ENCODE measurements at places on chromosomes 6 and 20. TPM values are rescaled to one million over a fixed set of nuclear protein-coding genes. Genes with fewer than 3 reads are reported as not detected.

Gene TRIM31
- not detected for total RNA-seq

DNA sequence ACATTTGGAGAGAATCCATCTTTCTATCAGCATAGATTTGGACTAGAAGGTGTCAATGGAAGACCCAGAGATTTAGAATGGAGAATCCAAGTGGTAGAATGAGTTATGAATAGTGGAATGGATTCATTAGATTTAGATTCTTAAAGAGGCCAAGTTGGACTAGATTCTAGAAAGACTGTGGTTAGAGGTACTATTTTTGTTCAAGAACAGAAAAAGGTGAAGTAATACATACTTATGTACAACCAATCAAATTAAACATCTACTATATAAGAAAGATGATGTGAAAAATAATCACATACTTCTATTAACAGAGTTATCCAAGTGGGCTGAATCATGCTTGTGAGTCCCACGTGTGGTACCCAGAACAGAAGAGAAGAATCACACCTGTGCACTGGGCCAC is 33.8 kb upstream of the ADTRP start:
- H3K36me3 ChIP-seq = no peaks in the 10 kb centered on the region
- no peak for DNase-seq
- H3K4me1 ChIP-seq = peaks cover 16% of the 10 kb centered on the region
- no peak overlapping the region for H3K4me3 ChIP-seq
- H3K27me3 ChIP-seq = no peaks in the 10 kb centered on the region
- no peak overlapping the region for H3K27ac ChIP-seq

Gene SYCP2
- 7.8 TPM for total RNA-seq

- H3K36me3 ChIP-seq = peaks cover 81% of the 10 kb centered on the region
- H3K4me1 ChIP-seq = no peaks in the 10 kb centered on the region
- no peak overlapping the region for H3K27ac ChIP-seq
- no peak for DNase-seq
- H3K27me3 ChIP-seq = no peaks in the 10 kb centered on the region
- no peak overlapping the region for H3K4me3 ChIP-seq
Measured at GRCh38 chr20:58677079-58677604, 15.5 kb upstream of the NPEPL1 start.

Gene SLC44A4
- not detected for total RNA-seq

DNA sequence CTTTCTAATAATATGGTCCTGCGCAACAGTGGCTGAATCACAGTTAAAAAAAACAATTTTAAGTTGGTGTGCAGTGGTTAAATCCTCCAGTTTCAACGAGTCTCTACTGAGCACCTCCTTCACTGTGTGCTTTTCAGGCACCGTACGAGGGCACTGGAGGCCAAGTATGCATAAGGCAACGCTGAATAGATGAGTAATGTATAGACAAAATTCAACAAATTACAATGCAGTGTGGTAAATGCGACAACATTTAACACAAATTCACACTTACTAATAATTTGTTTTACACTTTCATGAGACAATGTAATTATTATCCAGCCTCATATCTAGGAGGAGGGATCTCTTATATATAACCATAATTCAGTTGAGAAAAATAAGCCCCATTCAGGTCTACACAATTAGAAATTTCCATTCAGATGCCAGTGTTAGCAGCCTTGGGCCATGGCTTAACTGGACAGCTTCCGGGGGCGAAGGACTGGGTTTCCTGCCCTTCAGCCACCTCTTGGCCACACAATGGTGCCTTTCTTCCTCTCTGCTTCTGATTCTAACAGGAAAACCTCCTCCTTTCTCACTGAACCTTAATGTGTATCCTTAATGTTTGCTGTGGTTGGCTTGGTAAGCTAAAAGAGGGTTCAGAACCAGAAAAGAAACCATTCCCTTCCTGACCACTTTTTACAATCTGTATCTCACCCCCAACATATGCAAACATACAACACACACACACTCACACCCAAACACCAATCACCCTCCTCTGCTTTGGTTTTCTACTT is 51.9 kb downstream of the B4GALT5 start:
- H3K4me1 ChIP-seq = peaks cover 23% of the 10 kb centered on the region
- no peak for DNase-seq
- H3K36me3 ChIP-seq = no peaks in the 10 kb centered on the region
- H3K4me3 ChIP-seq = no peak overlapping the region
- no peaks in the 10 kb centered on the region for H3K27me3 ChIP-seq
- no peak overlapping the region for H3K27ac ChIP-seq

DNA sequence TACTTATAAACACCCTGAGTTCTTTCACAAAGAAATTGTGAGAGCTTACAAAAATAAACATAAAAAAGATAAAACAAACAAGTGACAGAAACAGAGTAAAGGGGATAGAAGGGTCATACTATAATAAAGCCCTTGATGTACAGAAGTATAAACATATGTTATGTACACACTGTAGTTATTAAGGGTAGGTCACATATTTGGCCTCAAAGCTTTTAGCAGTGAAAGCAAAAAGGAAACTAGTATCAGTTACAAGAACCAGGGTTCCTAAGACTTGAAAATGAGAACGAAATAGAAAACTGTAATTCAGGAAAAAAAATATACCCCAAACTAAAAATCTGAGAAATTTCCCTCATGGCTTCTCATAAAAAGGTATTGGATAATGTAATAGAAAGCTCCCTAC is 380.6 kb downstream of the HDGFL1 start:
- H3K36me3 ChIP-seq = no peaks in the 10 kb centered on the region
- no peak for DNase-seq
- no peak overlapping the region for H3K27ac ChIP-seq
- no peak overlapping the region for H3K4me3 ChIP-seq

DNA sequence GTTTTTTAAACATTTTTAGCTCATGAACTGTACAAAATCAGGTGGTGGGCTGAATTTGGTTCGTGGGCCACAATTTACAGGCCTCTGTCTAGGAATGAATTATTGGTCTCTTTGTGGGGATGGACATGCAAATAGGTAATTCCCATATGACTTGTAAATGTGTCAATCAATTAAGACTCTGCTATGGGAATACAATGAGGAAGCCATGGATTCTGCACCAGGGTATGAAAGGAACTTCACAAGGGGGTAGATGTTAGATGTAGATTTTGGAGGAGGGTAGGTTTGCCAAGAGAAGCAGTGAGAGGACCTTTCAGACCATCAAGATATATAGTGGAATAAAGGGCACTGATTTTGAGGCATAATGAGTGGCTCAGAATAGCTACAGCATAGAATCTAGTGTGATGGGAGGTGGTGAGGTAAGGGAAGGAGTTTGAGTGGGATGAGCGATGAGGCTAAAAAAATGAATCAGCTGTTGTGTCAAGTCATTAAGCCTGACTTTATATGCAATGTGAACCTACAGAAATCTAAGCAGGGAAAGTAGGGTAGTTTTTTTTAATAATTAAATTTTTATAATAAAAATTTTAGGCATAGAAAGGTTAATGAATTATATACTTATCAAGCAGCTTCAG is 32.6 kb upstream of the RNF182 start:
- no peak overlapping the region for H3K4me3 ChIP-seq
- no peaks in the 10 kb centered on the region for H3K27me3 ChIP-seq
- no peak overlapping the region for H3K27ac ChIP-seq
- H3K4me1 ChIP-seq = no peaks in the 10 kb centered on the region
- no peaks in the 10 kb centered on the region for H3K36me3 ChIP-seq

- H3K27ac ChIP-seq = peak overlapping the region; percentile 75
- DNase-seq = peak; percentile 72
- H3K4me1 ChIP-seq = peaks cover 83% of the 10 kb centered on the region
- H3K36me3 ChIP-seq = no peaks in the 10 kb centered on the region
Measured at GRCh38 chr6:154478021-154478700, 32.3 kb downstream of the CNKSR3 start.
